ENCODE measurements at places on chromosomes 6 and 20.

GRCh38 chr20:46787991-46788762, 78.7 kb downstream of the SLC2A10 start:
- DNase-seq = no peak

DNA sequence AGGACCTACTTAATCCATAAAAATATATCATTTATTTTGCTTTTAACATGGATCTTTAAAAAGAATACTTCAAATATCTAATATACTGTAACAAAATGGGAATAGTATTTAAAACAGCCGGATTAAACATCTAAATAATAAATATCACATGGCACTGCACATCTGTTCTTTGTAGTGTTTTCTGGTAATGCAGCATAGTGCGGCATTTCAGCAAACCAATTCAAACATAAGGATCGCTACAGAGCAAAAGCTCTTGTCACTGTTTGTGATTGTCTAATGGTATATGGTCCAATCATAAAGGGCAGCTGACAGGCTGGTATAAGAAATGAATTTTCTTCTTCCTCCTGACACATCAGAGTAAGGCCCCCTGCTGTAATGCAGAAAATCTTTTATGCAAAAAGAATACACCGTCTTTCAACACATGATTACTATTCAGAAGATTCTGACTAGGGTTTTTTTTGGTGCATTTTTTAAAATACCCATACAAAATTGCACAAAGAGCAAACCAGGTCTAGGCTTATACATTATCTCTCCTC, 40.0 kb upstream of the POU3F2 start:
- DNase-seq = no peak

DNA sequence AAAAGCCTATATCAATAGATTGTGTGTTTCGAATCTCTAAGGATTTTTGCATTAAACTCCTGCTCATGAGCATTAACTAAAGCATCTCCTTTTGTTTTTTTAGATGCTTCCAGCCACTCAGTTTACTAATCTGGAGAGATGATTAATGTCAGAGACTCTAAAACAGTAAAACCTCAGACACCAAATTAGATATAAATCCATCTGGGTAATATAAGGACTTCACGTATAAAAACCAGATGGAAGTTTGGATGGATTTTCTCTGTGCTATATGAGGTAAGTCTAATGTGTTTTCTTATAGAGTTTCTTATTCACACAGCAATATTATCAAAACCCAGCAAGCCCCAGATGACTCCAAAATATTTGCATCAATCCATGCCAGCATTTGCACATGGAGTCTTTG, 137.2 kb downstream of the SYNE1 start:
- DNase-seq = no peak

DNA sequence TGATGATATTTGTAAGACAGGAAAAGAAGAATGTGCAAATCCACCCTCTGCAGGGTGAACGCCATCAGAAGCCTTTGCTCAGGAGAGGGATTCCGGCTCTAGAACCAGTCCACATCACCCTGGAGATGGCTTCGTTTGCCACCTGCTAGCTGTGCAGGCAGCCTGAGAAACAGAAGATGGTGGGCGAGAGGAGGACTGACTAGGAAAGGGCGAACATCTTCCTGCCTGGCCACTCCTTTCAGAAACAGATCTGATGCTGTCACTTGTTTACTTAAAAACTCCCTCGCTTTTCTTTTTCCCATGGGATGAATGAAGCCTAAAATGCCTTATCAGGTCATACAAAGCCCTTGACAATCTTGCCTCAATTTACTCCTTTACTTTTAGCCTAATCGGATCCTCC, 1.2 kb downstream of the PTPRA start:
- DNase-seq = no peak
